ENCODE measurements at places on chromosomes 5 and 9. TPM values are rescaled to one million over a fixed set of nuclear protein-coding genes. Genes with fewer than 3 reads are reported as not detected.

DNA sequence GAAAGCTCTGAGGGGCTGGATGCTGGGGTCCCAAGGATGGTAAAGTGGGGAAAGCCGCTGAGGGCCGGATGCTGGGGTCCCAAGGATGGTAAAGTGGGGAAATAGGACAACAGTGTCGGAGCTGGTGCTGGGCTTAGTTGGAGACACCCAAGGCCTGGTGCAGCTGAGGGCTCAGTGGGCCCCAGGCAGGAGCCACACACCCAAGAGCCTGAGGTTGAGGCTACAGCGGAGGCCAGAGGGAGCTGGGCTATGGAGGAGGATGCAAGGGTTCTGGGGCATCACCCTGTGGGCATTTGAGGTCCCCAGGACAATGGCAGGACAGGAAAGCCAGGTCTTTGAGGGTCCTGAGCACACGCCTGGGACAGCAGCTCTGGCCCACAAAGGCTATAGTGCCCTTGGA is 19.1 kb upstream of the SLC9A3 start:
- no peaks in the 10 kb centered on the region for H3K36me3 ChIP-seq
- DNase-seq = peak; percentile 27
- H3K4me1 ChIP-seq = peaks cover 17% of the 10 kb centered on the region
- peaks cover 5% of the 10 kb centered on the region for H3K27me3 ChIP-seq
- peak overlapping the region; percentile 67 for H3K27ac ChIP-seq

- no peaks in the 10 kb centered on the region for H3K36me3 ChIP-seq
- no peak overlapping the region for H3K27ac ChIP-seq
- no peaks in the 10 kb centered on the region for H3K27me3 ChIP-seq
- H3K4me1 ChIP-seq = no peaks in the 10 kb centered on the region
- DNase-seq = no peak
Observed at GRCh38 chr5:126953640-126954039, 76.7 kb downstream of the MARCHF3 start.

- no peak overlapping the region for H3K4me3 ChIP-seq
- no peaks in the 10 kb centered on the region for H3K27me3 ChIP-seq
- no peaks in the 10 kb centered on the region for H3K36me3 ChIP-seq
Observed at GRCh38 chr5:104347119-104347708, 784.6 kb upstream of the NUDT12 start.

DNA sequence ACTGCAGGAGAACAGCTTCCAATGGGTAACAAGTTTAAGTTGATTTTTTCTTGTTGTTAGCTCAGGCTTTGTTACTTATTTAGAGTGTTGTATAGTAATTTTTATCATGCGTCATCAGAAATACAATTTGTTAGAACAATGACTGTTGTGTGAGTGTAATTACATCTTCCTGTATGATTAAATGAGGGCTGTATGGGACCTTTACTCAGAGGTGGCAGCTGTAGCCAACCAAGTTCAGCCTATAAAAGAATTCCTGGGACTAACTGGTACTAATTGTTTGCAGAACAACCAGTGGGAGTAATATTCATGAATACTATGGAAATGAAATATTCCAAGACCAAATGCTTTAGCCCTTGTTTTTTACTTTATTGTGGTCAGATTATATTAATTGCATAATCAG is 30.8 kb upstream of the TJP2 start:
- no peak overlapping the region for H3K4me3 ChIP-seq
- no peak overlapping the region for H3K27ac ChIP-seq

DNA sequence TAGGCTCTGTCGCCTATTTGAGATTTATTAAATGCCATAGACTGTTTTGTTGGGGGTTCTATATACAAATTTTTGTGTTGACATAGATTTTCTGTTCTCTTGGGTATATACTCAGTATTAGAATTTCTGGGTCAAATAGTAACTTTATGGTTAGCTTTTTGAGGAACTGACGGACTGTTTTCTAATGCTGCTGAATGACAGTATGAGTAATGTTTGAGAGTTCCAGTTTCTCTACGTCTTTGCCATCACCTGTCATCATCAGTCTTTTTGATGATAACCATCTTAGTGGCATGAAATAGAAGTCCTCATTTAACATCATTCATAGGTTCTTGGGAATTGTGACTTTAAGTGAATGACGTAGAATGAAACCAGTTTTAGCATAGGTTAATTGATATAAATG is 60.1 kb downstream of the CCDC171 start:
- peaks cover 3% of the 10 kb centered on the region for H3K4me1 ChIP-seq
- no peak overlapping the region for H3K27ac ChIP-seq
- no peak for DNase-seq

- H3K27ac ChIP-seq = no peak overlapping the region
- no peaks in the 10 kb centered on the region for H3K36me3 ChIP-seq
- DNase-seq = no peak
- no peak overlapping the region for H3K4me3 ChIP-seq
- H3K4me1 ChIP-seq = no peaks in the 10 kb centered on the region
- peaks cover 13% of the 10 kb centered on the region for H3K27me3 ChIP-seq
Observed at GRCh38 chr9:88809355-88810161, 181.7 kb upstream of the S1PR3 start.

DNA sequence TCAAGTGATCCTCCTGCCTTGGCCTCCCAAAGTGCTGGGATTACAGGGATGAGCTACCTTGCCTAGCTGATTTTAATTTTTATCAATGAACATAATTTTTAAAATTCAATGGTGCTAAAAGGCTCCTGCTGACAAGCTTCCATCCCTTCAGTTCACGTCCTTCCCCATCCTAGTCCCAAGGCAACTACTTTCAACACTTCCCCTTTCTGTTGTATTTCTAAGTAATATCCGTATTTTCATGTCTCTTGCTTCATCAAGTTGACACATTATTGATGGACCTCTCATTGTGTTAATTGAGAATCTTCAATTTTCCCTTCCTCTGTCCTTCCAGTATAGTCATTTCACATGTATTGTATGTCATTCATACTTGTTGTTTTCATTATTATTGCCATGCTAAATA is 93.8 kb upstream of the RASGRF2 start:
- no peak overlapping the region for H3K27ac ChIP-seq
- no peaks in the 10 kb centered on the region for H3K27me3 ChIP-seq
- no peak for DNase-seq

DNA sequence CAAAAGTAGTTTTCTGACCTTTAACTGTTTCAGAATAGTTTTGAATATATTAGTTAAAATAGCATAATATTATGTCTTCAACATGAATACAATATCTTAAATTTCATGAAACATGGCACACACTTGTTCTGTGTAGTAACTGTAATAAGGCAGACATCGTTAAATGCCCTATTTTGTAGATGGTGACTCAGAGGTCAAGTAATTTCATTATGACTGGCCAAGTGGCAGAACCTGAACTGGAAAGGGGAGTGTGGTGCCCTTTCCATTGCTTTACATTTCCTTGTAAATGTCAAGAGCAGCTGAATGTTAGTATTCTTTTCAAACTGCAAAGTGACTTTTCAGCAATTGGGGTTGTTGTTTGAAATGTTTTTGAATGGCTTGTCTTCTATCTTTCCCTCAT is 201.2 kb upstream of the CDKN2B start:
- H3K27me3 ChIP-seq = no peaks in the 10 kb centered on the region
- peaks cover 41% of the 10 kb centered on the region for H3K4me1 ChIP-seq
- H3K4me3 ChIP-seq = no peak overlapping the region
- H3K36me3 ChIP-seq = no peaks in the 10 kb centered on the region
- H3K27ac ChIP-seq = no peak overlapping the region

- no peak overlapping the region for H3K27ac ChIP-seq
- no peaks in the 10 kb centered on the region for H3K36me3 ChIP-seq
- peaks cover 11% of the 10 kb centered on the region for H3K27me3 ChIP-seq
- no peak for DNase-seq
- no peaks in the 10 kb centered on the region for H3K4me1 ChIP-seq
- no peak overlapping the region for H3K4me3 ChIP-seq
Observed at GRCh38 chr5:14004598-14005394, 60.3 kb upstream of the DNAH5 start.

GRCh38 chr5:81425569-81425968 is 31.6 kb upstream of the ACOT12 start:
- no peak overlapping the region for H3K4me3 ChIP-seq
- H3K27me3 ChIP-seq = no peaks in the 10 kb centered on the region
- peaks cover 2% of the 10 kb centered on the region for H3K36me3 ChIP-seq
- peaks cover 16% of the 10 kb centered on the region for H3K4me1 ChIP-seq

DNA sequence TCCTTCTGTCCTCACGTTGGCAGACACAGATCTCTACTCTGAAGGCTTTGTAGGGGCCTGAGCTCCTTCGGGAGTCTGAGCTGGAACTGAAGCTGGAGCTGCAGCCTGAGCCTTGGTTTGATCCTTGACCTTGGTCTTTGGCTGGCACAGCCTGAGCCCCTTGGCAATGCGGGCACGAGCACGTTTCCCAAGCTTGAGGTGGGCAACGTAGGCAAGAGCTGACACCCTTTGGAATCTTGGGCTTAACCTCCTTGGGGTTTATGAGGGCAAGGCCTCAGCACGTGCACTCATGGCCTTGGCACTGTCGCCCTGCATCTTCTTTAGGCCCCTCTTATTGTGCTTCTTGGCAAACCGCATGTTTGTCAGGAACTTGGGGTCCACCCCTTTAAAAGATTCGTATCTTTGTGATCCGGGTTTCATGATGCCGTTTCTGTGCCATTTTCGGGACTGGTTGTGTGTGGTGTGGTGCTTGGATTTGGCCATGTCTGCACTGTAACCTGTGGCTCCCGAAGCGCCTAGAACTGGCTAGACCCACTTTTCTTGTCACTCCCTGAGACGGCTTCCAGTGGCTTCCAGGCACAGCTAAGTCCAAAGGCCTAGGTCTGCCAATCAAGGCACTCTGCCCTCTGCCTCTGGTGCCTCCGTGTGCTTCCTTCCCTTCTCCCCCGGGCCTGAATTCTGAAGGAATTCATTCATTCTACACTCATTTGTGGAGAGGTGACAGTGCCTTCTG is 1.4 kb downstream of the SUSD1 start:
- H3K27me3 ChIP-seq = peaks cover 14% of the 10 kb centered on the region
- peaks cover 47% of the 10 kb centered on the region for H3K4me1 ChIP-seq
- peak overlapping the region; percentile 86 for H3K4me3 ChIP-seq
- no peak for DNase-seq
- H3K27ac ChIP-seq = peak overlapping the region; percentile 94

- no peaks in the 10 kb centered on the region for H3K27me3 ChIP-seq
- no peak overlapping the region for H3K27ac ChIP-seq
- no peak overlapping the region for H3K4me3 ChIP-seq
- no peaks in the 10 kb centered on the region for H3K36me3 ChIP-seq
- no peak for DNase-seq
Observed at GRCh38 chr9:26786564-26786963, 106.0 kb downstream of the CAAP1 start.

DNA sequence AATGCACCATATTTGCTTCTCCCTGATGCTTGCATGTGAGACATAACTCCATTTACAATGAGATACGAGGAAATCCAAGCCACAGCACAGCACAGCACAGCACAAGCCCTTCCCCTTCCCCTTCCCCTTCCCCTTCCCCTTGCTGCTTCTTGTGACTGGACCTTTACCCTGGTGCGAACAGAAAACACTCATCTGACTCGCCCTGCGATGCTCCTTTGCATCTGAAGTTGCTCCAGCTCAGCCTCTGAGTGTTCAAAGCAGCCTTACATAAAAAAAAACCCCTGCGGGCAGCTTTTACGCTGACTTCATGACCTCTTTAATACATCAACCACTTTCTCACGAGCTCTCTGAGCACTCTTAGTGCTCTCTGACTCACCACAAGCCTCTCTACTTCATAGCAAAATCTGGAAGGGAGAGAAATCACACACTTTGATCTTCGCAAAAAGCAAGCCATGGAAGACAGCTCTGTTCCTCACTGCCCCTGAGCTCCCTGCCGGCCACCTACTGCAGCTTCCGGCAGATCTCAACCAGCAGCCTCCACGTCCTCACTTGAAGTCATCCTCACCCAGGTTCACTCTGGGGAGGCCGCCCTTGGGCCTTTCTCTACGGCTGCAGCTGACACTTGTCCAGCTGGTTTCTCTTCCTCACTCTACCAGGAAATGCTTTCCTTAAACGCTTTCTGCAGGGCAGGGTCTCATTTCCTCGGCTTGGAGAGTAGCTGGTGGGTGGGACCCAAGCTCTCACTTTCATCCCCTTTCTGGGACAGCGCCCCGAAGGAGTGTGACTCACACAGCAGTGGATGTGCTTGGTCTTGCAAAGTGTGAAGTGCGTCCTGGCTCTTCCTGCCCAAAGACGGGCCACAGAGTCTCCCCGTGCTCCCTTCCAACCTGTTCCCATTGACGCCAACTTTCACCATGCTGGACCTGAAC is 5.3 kb downstream of the SLC34A1 start:
- H3K4me3 ChIP-seq = peak overlapping the region; percentile 13
- peak; percentile 79 for DNase-seq
- peaks cover 42% of the 10 kb centered on the region for H3K4me1 ChIP-seq
- no peaks in the 10 kb centered on the region for H3K27me3 ChIP-seq
- no peaks in the 10 kb centered on the region for H3K36me3 ChIP-seq

DNA sequence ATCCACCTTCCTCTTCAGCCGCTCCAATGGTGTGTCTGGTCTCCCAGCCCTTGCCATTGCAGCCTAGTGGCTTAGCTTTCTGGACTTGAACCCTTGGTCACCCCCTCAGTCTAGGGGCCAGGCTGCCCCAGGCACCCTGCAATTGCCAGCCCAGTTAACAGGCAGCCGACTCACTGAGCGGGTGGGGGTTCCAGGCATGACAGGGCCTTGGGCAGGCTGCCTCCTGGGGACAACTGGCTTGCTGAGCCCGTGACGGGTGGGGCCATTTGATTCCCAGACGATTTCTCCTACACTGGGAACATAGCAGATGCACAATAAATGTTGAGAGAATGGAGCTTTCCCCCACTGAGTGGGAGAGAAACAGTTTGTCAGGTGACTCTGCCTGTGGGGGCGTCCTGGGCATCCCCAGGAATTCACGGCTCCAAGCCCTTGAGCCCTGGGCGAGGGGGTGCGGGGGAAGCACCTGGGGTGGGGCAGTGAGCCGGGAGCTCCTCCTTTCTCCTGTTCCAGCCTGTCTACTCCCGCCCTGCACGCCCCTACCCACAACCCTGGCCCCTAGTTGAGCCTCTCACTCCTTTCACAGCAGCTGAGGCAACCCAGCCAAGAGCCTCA is 12.6 kb upstream of the AQP7 start:
- no peaks in the 10 kb centered on the region for H3K36me3 ChIP-seq
- peaks cover 41% of the 10 kb centered on the region for H3K4me1 ChIP-seq
- H3K4me3 ChIP-seq = peak overlapping the region; percentile 25
- H3K27ac ChIP-seq = peak overlapping the region; percentile 91
- DNase-seq = no peak

GRCh38 chr9:34994260-34994899 is 4.8 kb downstream of the DNAJB5 start:
- peaks cover 31% of the 10 kb centered on the region for H3K36me3 ChIP-seq
- H3K4me3 ChIP-seq = no peak overlapping the region
- peak overlapping the region; percentile 86 for H3K27ac ChIP-seq
- H3K4me1 ChIP-seq = peaks cover 53% of the 10 kb centered on the region
- no peaks in the 10 kb centered on the region for H3K27me3 ChIP-seq

- peaks cover 2% of the 10 kb centered on the region for H3K27me3 ChIP-seq
- DNase-seq = no peak
- no peaks in the 10 kb centered on the region for H3K36me3 ChIP-seq
- no peak overlapping the region for H3K4me3 ChIP-seq
Observed at GRCh38 chr9:117466111-117466510, 51.3 kb upstream of the ASTN2 start.

- no peak overlapping the region for H3K27ac ChIP-seq
- no peaks in the 10 kb centered on the region for H3K36me3 ChIP-seq
- DNase-seq = no peak
Observed at GRCh38 chr9:121393318-121393717, 23.3 kb upstream of the STOM start.

Gene NRG2
- total RNA-seq = not detected

Gene LAMC3
- 0.09 TPM for total RNA-seq

Gene SLC6A7
- not detected for total RNA-seq

Gene TBC1D13
- 12.5 TPM for total RNA-seq

Gene CERCAM
- 3.5 TPM for total RNA-seq

Gene ZFYVE16
- total RNA-seq = 6.7 TPM

Gene FBP2
- not detected for total RNA-seq

Gene GARIN3
- 0.77 TPM for total RNA-seq

Gene TIMD4
- total RNA-seq = 0.83 TPM

Gene OLFM1
- total RNA-seq = not detected

Gene PCDHA1
- total RNA-seq = not detected

Gene SARDH
- total RNA-seq = 5.5 TPM

Gene PHPT1
- total RNA-seq = 123 TPM

All from activated CD8-positive, alpha-beta T cell treated with anti-CD3 and anti-CD28 coated beads for 36 hours (primary cell).